Renal cortical epithelial cell (primary cell): ENCODE measurements at places on chromosomes 4 and X. TPM values are rescaled to one million over a fixed set of nuclear protein-coding genes. Genes with fewer than 3 reads are reported as not detected.

GRCh38 chrX:72540318-72540717 lies 32.3 kb downstream of the HDAC8 start:
- DNase-seq = peak; percentile 22

DNA sequence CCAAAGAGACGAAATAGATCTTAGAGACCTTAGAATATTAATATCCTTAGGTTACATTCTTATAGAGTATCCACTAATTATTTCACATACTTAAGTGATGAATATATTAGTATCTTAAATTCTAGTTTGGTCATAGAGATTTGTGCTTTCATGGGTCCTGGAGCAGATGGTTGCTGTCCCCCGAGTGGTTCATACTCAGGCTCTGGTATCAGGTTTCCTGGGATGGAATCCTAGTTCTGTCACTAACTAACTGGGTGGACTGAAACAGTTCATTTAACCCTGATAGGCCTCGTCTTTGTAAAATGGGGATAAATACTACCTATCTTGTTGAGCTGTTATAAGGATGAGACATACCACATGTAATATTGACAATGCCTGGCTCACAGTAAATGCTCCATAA lies 264.6 kb downstream of the TENM3 start:
- no peak for DNase-seq

- no peak for DNase-seq
Observed at GRCh38 chr4:36990128-36990872, 254.2 kb upstream of the NWD2 start.

DNA sequence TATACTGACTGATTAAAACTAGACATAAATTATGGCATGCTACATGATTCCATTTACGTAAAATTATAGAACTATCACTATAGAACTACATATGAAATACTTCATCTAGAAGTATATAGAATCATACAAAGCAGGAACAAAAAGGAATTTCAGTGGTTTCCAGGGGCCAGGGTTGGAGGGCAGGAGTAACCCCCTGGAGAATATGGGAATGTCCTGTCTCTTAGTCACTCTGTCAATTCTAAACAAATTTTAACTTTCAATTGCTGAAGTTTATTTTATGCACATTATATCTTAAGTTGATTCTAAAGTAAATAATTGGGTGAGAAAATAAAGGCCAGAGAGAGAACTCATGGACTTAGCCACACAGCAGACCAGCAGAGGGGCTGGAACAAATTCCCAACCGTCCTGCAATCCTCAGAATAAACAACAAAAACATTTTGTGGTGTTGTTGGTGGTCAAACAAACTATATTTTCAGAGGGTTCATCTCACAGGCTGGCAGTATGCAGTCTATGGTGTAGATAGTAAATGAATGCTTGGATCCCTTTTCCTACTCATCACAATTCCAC lies 476.9 kb upstream of the SLIT2 start:
- peak; percentile 29 for DNase-seq

GRCh38 chr4:41142376-41143310 lies 71.7 kb downstream of the APBB2 start:
- peak; percentile 90 for DNase-seq

SSX4 gene
- not detected in 2 replicates for total RNA-seq

DNA sequence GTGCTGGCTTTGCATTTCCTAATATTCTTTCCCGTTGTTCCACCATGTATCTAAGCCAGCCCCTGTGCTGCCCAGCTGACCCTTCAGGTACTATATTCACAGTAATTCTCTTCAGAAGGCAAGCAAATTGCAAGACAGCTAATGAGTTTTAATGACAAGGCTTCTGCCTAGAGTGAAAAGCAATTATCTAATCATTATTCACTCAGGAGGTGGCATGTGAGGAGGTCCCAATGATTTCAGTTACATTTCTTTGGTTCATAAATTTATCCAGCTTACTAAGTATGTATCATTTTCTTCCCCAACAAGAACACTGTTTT lies 123.0 kb downstream of the RASGEF1B start:
- DNase-seq = no peak

MAGEA12 gene
- not detected in 2 replicates for total RNA-seq

DNA sequence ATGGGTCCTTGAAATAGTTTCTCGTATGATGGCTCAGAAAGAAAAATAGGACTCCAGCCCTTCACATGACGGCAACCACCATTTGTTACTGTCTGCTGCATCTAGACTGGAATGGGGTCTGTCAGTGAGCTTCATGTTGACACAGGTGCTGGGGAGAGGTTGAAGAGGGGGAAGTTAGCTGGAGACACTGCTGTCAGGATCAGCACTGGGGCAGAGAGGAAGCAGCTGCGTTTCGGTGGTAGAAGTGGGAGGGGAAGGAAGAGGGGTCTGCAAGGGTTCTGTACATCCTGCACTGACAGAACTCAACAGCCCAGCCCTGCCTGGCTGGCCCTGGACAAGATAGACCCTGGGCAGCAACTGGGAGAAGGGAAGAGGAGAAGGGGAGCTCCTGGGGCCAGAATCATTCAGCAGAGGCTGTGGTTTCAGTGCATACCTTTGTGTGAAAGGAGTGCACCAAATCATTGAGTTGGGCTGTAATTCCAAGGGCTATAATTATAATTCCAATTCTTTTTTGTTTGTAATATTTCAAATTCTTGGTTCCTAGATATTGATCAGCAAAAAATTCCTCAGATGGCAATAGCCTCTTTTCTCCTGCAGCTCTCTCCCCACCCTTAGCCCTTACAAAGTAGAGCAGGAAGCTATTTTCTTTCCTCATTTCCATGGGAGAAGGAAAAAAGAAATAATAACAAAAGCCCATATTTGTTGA lies 119.4 kb upstream of the C1GALT1C1 start:
- no peak for DNase-seq

TCEAL5 gene
- total RNA-seq = not detected in 2 replicates

DNA sequence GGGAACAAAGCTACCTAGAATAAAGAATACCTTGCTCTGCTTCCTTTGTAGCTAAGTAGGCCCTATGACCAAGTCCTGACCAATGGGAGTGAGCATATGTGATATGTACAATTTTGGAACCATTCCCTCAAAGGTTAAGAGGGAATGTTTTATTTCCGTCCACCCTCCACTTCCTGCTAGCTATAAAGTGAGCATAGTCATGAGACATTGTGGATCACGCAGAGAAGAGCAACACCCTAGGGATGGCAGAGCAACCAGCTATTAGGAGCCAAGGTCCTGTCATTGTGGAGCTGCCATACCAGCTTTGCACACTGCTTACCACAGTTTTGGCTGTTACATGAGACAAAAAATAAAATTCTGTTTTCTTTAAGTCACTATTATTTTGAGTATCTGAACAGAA lies 45.8 kb upstream of the RNF128 start:
- DNase-seq = no peak

DNA sequence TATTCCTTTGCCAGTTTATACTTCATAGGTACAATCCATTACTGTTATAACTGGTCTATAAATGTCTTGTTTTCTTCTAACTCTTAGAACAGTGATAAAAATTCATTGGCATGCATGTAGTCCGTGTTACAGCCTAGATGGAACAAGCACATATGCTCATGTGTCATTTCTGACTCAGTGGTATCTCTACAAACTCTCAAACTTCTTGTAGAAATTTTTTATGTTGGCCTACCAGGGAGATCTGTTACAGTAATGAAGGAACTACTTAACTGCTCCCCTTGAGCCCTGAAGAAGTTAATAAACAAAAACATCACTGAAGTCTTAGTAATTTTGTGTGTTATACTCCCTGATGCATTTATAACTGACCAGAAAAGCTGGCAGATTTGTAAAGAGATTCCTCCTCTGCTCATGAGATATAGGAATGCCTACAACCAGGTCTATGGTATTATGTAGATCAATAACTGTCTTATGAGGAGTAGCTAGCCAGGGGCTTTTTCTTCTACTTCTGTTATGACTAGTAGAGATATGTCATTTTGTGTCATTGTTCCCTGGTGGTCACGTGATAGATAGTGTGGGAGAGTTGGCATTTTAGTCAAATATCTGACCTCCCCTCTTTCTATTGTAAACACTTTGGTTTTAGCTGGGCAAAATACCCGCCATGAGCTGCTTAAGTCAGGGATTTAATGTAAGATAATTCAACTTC lies 53.7 kb upstream of the FAAH2 start:
- no peak for DNase-seq

GRCh38 chr4:53587135-53587534 lies 4.2 kb downstream of the LNX1 start:
- DNase-seq = peak; percentile 64

DNA sequence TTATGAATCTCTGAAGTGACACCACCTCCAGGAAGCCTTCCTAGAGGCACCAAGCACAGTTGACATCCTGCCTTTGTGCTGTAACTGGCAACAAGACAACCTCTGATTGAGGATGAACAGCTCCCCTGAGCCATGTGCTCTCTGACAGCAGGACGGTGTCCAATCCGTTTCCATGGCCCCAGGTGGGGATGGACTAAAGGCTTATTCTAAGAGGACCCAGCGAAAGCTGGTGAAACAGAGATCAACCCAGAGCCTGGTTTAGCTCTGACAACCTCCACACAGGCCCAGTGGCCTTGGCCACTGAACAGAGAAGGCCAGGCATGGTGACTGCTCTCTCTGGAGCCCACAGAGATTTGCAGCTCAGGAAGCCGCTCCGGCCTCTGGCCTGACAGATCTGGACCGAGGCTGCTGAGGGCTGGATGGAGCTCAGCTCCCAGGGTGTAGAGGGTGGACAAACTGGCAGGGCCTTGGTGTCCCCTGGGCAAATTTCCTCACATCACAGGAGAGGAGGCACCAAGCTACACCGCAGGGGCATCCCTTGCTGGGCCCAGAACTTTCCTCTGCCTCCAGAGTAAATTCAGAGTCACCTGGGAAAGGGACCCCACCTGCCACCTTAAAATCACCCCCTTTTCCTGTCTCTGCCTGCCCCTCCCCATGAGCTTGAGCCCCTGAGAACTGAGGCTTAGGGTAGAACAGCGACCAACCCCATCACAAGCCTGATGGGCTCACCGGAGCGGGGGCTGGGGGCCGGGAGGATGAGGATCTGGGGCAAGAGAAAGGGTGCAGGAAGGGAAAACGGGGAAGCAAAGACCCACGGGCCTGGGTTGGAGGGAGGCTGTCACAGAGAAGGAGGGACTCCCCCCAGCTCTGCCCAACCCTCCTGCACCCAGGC lies 40.2 kb downstream of the HMX1 start:
- DNase-seq = no peak

PPEF1 gene
- 0.05 TPM in 1 of 2 replicates, not detected in the other for total RNA-seq
